ENCODE measurements at places on chromosomes 1 and 21. TPM values are rescaled to one million over a fixed set of nuclear protein-coding genes. Genes with fewer than 3 reads are reported as not detected.

Gene SPRR5
- total RNA-seq = not detected

Gene WDR64
- total RNA-seq = not detected

DNA sequence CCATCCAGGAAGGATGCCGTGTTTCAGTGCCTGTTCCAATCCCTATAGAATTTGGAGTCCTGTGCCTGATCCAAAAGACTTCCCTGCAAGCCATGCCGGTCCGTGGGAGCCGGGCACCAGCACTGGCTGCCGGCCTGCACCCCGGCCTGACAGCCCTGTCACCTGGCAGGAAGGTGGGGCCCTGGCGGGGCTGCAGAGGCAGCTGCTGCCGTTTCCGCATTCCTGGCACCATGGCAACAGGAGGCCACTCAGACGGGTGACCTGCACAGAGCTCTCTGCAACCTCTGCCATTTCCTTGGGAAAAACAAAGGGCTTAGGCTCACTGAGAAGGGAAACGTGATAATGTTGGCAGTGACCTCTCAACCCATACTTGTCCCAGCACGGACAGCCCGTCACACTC, 63.2 kb upstream of the TMEM51 start:
- no peak overlapping the region for H3K27ac ChIP-seq
- no peak for DNase-seq
- peaks cover 7% of the 10 kb centered on the region for H3K4me1 ChIP-seq
- H3K4me3 ChIP-seq = no peak overlapping the region
- H3K36me3 ChIP-seq = no peaks in the 10 kb centered on the region

GRCh38 chr1:204282761-204283221, 69.0 kb upstream of the GOLT1A start:
- no peak for DNase-seq
- H3K36me3 ChIP-seq = no peaks in the 10 kb centered on the region
- peak overlapping the region; percentile 73 for H3K27ac ChIP-seq
- peaks cover 85% of the 10 kb centered on the region for H3K4me1 ChIP-seq

- DNase-seq = no peak
- no peak overlapping the region for H3K4me3 ChIP-seq
- H3K4me1 ChIP-seq = no peaks in the 10 kb centered on the region
- no peak overlapping the region for H3K27ac ChIP-seq
Measured at GRCh38 chr1:232291681-232292080, 338.3 kb downstream of the SIPA1L2 start.

DNA sequence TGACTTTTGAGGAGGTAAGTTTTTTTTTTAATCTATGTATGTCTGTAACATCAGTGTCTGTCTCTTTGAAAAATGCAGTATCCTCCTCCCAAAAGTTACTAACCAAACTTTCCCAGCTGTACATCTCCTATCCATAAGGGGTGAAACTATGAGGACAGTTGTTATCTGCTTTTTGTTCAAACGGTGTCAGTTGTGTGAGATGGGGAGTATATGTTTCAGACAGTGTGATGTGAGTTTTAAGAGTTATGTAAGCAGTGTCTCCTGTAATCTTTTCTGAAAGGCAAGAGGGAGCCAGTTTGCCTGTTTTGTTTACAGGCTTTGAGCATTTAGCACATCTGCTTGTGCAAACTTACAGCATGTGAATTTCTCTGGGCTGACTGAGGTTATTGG, 34.8 kb upstream of the CACYBP start:
- no peaks in the 10 kb centered on the region for H3K36me3 ChIP-seq
- no peak for DNase-seq
- peaks cover 62% of the 10 kb centered on the region for H3K4me1 ChIP-seq

GRCh38 chr1:209609041-209609790, 25.7 kb downstream of the CAMK1G start:
- no peaks in the 10 kb centered on the region for H3K36me3 ChIP-seq
- no peak overlapping the region for H3K27ac ChIP-seq
- peaks cover 6% of the 10 kb centered on the region for H3K4me1 ChIP-seq
- no peaks in the 10 kb centered on the region for H3K27me3 ChIP-seq

DNA sequence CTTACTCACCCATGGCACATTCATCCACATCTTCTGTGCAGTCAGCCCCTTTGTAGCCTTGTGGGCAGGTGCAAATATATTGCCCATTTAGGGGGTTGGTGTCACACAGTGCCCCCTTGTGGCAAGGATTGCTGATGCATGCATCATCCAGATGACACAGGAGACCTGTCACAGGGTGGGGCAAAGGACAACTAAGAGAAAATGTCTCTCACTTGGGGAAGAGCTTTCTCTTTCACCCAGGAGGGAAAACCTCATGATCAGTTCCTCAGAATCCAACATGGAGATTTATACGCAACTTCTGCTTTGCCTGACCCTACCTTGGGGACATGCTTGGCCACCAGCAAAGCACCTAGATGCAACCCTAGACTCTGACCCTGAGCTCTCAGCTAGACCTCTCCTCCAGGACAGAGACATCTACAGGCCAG, 71.8 kb upstream of the ADAM30 start:
- no peak overlapping the region for H3K4me3 ChIP-seq
- peaks cover 81% of the 10 kb centered on the region for H3K36me3 ChIP-seq
- peaks cover 38% of the 10 kb centered on the region for H3K4me1 ChIP-seq
- H3K27me3 ChIP-seq = no peaks in the 10 kb centered on the region
- H3K27ac ChIP-seq = no peak overlapping the region

DNA sequence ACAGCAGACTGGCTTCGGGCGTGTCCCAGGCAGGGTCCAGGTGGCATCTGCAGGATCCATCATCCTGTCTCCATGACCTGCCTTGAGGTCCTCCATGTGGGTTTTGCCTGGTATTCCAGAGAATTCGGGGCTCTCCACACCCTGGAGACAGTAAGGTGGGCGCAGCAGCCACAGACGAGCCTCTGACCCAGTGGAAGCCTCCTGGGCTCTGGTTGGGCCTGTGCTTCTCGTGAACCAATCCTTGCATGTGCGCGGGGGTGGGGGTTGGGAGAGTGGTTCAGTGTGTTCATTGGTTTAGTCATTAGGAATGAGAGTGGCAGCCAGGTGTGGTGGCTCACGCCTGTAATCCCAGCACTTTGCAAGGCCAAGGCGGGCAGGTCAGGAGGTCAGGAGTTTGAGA, 32.1 kb upstream of the TNFRSF1B start:
- no peak overlapping the region for H3K27ac ChIP-seq
- no peaks in the 10 kb centered on the region for H3K27me3 ChIP-seq
- no peak for DNase-seq
- H3K4me3 ChIP-seq = no peak overlapping the region
- H3K36me3 ChIP-seq = no peaks in the 10 kb centered on the region
